Suppressor macrophage treated with lipopolysaccharide for 4 hours (primary cell): ENCODE measurements at places on chromosomes 12 and 14.

- DNase-seq = peak; percentile 60
Observed at GRCh38 chr14:101705733-101706508, 55.6 kb upstream of the PPP2R5C start.

DNA sequence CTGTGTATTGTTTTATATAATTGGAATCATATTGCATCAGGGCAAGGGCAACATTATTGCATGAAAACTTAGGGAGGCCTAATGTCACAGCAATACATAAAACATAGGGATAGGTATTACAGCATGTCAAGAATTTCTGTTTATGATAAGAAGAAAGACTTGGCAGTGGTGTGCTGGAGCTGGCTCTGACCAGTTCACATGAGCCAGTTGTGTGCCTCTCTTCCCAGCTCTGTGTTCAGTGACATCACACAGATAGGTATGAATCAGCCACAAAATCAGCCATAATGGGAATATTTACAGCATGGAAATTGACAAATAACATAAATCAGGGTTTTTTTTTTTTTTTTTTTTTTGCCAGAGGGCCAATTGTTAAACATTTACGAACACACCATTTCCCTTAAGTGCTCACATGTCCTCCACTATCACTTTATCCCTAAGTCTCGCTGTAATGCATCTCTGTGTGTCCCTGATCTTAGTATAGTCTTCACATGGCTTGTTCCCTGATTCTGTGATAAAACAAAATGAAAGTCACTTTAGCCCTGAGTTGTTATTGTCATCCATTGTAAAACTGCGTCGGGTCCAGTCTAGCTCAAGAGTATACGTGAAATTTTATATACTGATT lies 31.9 kb upstream of the ACSM4 start:
- DNase-seq = no peak

GRCh38 chr12:39327510-39327909 lies 115.4 kb downstream of the KIF21A start:
- DNase-seq = no peak

- DNase-seq = no peak
Observed at GRCh38 chr12:109753054-109753401, 39.4 kb downstream of the FAM222A start.

DNA sequence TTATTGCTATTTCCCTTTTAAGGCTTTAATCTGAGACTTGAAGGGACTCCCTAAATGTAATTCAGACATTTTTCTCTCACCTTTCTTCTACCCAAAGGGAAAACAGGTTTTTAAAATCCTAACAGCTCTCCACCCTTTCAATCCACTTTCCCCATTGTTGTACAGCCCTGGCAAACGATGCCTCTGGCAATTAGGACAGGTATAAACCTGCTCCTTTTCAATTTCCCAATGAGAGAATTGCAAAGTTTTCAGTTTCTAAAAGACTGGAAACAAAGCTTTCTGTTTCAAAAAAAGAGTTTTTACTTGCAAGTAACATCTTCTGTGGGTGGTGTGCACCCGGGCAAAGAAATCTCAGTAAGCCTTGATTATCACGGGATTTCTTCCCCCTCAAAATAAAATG lies 131.2 kb downstream of the HMGA2 start:
- DNase-seq = no peak

DNA sequence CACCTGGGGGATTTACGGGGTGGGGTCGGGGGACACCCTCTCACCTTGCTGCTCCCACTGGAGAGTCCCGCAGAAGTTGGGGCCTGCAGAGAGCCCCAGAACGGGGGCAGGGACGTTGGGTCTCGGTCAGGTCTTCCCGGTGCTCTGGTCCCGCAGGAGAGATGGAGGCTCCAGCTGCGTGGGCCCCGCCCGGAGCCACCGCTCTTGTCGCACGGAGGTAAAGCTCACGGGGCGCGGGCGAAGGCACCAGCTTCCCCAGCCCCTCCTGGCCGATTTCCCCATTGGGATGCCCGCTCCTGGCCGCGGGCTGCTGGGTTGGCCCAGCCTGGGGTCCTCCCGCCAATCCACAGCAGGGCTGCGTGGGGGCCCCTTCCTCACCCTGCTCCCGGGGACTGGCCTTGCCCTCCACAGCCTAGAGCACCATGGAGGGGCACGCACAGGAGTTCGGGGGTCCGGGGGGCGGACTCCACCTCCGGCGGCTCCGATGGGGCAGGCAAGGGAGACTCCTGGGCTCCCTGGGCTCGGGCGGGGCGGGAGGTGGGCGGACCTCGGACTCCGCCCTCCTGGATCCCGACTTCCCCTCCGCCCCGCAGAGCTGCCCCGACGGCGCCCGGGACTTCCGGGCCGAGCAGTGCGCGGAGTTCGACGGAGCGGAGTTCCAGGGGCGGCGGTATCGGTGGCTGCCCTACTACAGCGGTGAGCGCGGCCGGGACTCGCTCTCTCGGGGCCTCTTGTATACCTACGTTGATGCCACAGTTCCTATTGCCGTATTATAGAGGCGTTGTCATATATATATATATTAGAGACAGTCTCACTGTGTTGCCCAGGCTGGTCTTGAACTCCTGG lies 8.4 kb downstream of the PAPLN start:
- peak; percentile 88 for DNase-seq

DNA sequence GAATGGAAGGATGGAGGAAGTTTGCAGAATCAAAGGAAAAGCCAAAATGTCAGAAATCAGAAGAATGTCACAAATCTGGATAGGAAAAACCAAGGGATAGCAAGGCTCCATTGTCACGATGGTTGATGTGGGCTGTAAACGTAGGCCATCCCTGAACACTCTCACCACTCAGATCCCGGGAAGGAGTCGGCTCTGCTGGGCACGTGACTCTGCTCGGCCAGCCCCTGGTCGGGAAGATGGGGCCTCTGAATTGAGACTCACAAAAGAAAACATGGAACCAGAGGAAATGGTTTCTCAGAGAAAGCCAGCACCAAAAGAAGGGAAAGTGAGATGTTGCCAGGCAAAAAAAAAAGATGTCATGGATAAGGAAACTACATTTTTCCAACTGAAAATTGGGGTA lies 26.2 kb downstream of the TCP11L2 start:
- no peak for DNase-seq

GRCh38 chr12:68414988-68415387 lies 82.8 kb upstream of the MDM1 start:
- no peak for DNase-seq

DNA sequence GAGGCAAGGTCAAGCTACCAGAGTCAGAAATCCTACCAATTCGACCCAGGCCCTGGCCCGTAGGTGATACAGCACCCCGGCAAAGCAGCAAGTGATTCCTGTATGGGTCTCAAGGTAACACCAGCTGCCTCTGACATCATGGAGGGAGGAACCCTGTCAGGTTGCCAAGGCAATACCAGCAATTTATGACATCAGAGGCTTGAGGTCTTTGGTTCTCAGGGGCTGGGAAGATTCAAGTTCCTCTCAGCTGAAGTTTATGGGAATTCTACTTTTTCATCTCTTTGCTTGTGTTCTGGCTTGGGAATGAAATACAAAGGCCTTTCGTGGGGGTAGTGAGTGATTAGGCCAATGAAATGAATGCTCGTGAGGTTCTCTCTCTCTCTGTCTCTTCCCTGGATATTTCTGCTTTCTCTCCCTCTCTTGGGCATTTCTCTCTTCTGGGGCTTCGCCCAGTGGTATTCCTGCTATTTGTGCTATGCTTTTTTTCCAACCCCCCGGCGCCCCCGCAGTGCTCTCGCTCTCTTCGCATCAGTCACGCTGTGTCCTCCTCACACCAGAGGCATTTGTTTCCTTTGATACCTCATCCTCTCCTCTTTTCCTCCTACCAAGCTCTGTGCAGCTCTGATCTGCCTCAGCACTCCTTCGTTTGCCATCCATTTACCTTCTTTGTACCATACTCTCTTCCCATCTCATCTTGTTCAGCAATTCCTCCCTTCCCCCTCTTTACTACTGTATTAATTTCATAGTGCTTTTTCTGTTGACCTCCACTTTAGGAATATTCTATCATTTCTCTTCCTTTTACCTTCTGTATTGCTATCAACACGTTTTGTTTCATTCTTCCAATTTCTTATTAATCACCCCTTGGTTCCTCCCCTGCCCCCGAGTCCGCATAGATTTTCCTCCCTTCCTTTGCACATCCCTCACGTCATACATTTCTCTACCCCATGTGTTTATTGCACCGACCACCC lies 2.9 kb downstream of the ZFHX2 start:
- DNase-seq = peak; percentile 45

DNA sequence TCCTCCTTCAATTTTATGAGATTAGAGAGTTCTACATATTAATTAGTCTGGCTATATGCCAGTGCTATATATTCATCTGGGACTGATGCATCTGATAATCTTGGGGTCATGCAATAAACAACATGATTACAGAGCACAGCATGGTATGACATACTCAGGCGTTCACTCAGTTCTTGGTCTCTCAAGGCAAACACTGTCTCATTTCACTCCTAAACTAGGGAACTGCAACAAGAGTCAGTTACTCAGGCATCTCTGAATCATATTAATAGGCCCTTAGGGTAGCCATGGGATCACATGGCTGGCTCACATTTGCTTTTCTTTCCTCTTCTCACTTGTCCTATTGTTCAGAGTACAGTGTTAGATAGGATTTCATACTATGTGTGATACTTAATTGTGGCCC lies 91.8 kb upstream of the TMEM260 start:
- peak; percentile 21 for DNase-seq

DNA sequence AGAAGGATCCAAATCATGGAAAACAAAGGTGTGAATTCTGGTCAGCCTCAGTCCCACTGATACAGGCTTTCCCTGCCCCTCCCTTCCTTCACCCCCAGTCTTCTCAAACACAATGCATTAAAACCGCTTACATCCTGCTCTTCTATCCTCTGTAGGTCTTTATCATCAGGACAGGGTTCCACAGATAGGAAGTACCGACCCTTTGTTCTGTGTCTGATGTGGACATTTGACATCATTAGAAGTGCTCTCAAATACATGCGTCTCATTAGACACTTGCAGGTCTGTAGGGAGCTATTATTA lies 339 bp downstream of the EDDM3B start:
- no peak for DNase-seq
